Omental fat pad (tissue), 4 donors: ENCODE measurements at places on chromosomes 2 and 18. TPM values are rescaled to one million over a fixed set of nuclear protein-coding genes. Genes with fewer than 3 reads are reported as not detected.

MEP1B gene
- total RNA-seq: not detected

TUBB8B gene
- not detected for total RNA-seq

ALLC gene
- not detected for total RNA-seq

AGXT gene
- 1.4 TPM for total RNA-seq

KCNS3 gene
- total RNA-seq: 4.8 TPM

DNA sequence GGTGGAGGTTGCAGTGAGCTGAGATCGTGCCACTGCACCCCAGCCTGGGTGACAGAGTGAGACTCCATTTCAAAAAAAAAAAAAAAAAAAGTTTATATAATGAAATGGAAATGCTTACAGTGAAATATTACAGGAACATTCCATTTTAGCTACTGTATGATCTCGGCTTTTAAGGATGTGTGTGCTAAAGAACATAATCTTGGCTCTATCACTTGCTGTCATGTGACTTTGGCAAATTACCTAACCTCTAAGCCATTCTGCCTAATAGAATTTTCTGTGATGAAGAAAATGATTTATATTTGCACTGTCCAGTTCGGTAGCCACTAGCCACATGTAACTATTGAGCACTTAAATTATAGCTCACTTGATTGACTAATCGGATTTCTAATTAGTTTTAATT lies 36.3 kb downstream of the SMAD4 start:
- DNase-seq: no peak

DNA sequence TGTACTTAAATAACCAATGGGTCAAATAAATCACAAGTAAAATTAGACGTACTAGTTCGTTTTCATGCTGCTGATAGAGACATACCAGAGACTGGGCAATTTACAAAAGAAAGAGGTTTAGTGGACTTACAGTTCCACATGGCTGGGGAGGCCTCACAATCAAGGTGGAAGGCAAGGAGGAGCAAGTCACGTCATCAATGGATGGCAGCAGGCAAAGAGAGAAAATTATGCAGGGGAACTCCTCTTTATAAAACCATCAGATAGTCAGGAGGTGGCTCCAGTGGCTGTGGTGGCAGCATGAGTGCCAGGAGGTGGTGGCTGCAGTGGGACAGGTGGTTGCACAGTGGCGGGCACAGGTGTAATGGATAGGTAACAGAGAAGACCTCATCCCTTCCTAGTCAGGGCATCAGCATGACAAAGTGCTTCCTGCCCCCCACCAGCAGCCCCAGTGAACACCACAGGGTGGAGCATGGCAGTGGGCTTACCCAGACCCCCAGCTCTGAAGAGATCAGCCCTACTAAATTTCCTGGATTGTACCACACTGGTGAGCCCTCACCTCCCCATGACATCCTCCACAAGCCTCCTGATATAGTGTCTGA lies 6.9 kb upstream of the CHST10 start:
- no peak for DNase-seq

GRCh38 chr18:48238206-48238605 lies 171.0 kb downstream of the ZBTB7C start:
- DNase-seq: no peak

DNA sequence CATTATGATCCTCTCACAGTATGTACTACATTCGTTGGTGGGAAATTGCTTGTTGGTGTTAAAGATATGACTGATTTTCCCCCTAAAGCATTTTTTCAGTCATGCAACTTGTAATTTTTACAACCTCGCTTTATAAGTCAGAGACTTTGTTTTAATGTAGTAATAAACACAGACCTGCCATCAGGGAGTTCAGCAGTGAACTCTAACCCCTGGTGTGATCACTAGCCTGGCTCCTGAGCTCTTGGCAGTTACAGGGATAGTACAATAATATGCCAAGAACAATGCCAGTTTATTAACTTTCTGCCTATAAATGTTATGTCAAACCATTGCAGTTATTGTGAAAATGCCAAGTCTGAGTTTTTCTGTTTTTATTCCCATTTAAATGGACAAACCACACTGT lies 93.8 kb downstream of the EDAR start:
- DNase-seq: no peak

- DNase-seq: no peak
Measured at GRCh38 chr2:129712676-129712985, 266.8 kb upstream of the RAB6C start.

GRCh38 chr2:127052057-127052770 lies 54.7 kb downstream of the BIN1 start:
- no peak for DNase-seq

DNA sequence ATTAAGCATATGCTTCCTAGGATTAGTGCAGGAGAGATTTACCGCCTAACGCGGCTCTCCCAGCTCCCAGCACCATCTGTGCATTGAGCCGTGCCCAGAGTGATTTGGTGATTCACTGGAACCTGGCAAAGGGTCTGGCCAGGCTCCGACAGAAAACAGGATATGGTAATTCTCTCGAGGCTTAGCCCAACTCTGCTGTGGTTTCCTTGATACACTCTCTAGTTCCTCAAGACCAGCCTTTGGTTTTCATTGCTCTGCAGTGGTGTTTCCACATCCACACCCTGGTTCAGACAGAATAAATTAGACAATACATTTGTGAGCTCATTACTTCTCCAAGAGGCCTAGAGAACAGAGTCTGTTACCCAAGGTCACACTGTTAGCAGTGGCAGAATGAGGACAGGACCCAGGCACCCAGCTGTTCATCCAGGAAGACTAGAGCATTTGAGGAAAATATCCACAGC lies 23.0 kb upstream of the SMAD2 start:
- no peak for DNase-seq

DNA sequence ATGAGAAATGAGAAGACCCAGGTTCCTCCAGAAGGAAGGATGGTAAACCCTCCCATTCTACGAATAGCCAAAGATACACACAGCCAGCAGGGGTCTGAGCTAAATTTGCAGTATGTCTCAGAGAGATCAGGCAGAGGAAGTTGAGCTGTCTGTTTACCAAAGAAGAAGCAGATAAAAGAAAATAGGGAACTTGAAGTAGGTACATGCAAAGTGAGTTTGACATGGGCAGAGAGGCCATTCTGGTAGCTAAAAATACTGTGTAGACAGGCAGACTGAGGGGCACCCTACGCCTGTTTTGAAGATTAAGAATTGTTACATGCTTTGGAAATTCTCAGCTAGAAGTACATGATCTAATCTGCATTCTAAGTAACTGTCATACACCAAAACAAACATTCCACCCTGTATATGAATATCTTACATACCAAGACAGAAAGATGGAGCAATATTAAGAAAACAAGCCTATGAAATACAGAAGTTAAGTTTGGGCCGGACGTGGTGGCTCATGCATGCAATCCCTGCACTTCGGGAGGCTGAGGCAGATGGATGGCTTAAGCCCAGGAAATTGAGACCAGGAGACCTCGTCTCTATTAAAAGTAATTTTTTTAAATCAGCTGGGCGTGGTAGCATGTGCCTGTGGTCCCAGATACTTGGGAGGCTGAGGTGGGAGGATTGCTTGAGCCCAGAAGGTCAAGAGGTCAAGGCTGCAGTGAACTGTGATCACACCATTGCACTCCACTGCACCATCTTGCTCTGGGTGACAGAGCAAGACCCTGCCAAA lies 157.9 kb downstream of the ANKRD44 start:
- DNase-seq: no peak

DNA sequence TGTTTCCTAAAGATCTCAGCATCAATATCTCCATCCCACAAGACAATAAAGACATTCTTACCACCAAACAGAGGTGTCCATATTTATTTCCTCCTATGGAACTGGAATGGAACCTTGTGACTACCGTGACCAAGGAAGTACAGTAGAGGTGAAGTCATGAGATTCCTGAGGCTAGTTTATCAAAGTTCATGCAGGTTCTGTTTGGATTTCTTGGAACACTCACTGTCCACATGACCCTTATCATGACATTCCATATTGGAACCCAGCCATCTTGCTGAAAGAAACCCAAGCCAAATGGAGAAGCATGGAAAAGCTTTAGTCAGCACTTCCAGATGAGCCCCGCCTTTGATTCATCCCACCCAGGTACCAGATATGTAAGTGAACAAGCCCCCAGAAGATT lies 516.0 kb upstream of the POU3F3 start:
- no peak for DNase-seq

DNA sequence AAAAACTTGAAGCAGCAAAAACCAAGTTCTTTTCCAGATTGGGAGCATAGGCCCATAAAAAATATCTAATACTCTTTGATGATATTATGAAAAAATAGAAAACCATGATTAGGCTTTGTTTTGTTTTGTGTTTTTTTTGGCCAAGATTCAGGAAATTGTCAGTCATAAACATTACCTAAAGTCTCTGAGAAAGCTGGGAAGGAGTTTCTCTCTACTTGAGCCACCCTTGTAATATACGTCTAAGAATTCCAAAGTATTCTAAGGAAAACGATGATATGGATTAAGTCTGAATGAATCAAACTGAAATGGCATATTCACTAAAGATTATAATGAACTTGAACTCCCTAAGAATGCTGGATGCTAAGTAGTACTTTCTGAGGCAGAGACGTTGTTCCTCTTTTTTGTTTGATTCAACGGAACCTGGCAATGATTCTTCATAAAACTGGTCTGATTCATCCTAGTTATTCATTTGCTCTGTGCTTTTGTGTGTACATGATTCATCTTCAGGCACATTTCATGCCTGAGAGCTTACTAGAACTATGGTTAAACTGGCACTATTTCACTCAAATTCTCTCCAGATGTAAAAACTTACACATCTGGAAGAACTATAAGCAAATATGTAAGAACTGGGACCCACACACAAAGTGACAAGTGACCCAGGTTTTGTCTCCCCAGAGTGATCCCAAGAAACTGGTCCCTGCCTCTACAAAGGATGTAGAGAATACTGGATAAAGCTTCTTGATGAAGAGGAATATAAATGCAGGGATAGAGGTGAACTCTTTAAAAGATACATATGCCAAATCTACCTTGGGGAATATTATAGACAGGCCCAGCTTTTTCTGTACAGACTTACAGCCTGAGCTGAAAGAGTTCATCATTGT lies 159.7 kb downstream of the DOCK10 start:
- DNase-seq: no peak

DNA sequence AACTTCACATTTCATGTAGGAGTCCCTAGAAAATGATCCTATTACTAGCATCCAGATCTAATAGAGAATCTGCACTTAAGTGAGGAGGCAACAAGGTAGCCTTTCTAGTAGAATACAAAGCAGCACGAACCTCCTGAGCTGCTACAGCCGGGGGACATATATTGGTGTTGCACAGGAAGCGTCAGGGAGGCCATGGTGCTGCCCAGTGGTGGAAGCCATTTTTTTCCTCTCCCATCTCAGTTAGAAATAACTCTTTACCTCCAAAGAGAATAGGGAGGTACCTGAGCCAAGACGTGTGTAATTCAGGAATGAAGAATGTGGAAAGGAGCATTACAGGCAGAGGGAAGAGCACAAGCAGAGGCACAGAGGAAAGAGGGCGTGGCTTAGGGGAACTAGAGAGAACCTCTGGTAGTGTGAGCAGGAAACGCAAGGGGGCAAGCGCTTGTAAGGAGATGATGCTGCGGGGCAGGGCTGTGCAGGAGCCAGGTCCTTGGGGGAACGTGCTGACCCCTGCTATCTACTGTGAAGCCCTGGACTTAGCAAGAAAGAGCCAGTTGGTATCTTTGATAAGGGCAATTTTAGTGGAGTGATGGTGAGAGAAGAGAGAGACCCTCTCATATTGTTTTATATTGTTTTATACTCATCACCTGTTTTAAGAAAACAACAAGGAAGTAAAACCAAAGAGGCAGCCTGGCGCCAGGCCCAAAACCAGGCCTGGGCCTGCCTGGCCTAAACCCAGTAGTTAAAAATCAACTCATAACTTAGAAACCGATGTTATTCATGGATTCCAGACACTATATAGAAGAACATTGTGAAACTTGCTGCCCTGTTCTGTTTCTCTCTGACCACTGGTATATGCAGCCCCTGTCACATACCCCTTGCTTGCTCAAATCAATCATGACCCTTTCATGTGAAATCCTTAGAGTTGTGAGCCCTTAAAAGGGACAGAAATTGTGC lies 50.0 kb upstream of the TTC39C start:
- no peak for DNase-seq

DNA sequence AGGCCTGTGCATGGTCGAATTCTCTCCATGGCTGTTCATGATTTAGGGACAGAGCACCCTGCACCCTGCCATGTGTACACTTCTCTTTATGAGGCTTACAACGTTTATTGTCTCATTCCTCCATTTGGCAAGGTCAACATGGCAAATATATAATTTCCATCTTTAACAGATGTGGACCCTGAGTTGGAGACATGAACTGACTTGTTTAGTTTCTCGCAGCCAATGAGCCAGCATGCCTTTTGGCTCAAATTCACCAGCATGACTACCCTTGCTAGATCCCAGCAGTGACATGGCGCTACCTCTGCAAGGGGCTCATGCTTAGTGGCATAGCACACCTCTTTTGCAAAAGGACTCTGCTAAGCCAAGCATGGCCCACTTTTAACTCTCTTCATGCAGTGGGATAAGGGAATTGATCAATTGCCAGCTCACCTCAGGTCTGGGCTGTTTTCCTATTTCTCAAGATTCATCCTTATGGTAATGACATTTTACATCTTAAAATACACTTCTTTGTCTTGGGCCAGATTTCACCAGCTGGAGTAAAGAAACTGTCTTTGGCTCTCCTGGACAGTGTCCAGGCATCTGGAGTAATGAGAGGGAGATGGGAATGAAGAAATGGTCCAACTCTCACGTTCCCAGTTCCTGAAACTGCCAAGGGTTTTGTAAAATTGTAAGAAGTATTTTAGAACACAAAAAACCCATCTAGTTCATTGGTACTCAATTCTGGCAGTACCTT lies 159.5 kb downstream of the SETBP1 start:
- DNase-seq: no peak

DNA sequence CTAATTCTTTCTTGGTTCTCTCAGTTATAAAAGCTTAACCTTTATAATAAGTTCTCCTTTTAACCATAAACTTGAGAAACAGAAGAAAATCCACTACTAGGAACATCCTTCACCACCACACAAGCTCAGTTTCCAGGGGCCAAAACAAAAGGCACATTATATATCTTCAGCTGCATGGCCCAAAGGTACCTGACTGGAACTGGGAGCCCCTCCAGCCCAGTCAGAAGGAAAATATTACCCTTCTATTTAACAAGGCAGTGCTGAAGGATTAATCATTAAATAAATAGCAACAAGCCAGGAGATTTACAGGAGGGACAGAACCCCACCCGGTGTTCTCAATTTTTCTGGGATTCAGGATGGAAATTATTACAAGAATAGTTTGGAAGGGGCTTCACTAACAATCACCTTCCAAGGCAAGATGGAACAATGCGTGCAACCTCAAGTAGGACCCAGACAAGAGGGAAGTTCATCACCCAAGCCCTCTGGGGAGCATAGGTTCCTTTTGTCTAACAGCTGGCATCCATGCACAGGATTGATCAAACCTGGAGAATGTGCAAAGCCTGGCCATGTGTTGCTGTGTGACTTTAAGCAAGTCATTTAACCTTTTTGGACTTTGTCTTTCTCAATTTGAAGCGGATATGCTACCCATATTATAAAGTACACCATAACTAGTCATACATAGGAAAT lies 159.6 kb upstream of the SETBP1 start:
- no peak for DNase-seq
